ENCODE measurements at places on chromosomes 16 and 17.

DNA sequence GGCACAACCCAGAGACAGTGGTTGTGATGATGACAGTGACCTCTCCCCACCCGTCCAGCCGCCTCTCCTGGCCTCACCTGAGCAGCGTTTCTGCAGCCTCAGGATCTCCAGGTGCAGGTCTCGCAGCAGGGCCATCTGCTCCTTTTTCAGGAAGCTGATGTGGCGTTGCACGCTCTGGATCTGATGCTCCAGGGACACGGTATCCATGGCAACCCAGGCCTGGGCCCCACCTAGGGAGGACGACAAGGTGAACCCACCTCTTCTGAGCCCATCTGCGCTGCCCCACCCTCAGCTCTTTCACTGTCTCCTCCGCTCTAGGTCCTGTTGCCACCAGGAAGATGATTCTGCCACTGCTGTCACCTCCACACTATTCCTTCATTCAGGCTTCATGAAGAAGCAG, 14.5 kb downstream of the CCDC92B start:
- no peak for DNase-seq

DNA sequence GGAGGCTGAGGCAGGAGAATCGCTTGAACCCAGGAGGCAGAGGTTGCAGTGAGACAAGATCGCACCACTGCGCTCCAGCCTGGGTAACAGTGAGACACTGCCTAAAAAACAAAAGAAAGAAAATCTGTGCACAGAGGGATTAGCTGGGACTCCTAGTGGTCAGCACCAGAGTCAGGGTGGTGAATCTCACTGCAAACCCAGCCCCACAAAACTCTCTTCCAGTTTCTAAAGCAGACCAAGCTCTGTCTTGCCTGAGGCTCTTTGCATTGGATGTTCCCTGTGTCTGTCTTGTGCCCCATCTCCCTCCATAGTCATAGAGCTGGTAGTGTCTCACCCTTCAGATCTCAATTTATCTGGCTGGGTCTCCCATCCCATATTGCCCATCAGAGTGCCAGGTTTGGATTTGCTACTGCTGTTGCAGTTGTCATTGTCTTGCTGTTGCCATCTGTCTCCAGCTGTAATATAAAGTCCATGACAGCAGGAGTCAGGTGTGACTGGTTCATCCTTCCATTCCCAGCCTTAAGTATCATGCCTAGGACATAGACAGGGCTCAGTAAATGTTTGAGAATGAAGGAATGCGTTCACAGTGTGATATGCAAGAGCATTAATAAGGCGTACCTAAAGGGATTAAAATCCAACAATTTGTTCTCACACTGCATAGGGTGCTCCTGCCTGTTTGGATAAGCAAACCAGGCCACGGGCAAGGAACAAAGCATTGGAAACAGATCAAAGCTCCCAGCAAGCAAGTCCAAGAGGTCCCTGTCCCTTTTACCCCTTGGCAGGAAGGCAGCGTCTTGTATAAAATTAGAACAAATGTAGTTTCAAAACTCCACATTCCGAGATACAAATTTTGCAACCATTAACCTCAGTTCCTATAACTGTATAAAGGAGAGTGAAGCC, 614.6 kb upstream of the CDH5 start:
- DNase-seq = no peak

GRCh38 chr16:26031286-26031685, 339.5 kb downstream of the HS3ST4 start:
- DNase-seq = no peak

- no peak for DNase-seq
Measured at GRCh38 chr17:68591583-68591982, 9.6 kb downstream of the FAM20A start.
